ENCODE measurements at places on chromosomes 4 and X.
A peak's percentile ranks its signal among the peaks of the same experiment; 100 is the strongest.

GRCh38 chrX:17525762-17526555 is 151.0 kb downstream of the NHS start:
- no peak for DNase-seq

DNA sequence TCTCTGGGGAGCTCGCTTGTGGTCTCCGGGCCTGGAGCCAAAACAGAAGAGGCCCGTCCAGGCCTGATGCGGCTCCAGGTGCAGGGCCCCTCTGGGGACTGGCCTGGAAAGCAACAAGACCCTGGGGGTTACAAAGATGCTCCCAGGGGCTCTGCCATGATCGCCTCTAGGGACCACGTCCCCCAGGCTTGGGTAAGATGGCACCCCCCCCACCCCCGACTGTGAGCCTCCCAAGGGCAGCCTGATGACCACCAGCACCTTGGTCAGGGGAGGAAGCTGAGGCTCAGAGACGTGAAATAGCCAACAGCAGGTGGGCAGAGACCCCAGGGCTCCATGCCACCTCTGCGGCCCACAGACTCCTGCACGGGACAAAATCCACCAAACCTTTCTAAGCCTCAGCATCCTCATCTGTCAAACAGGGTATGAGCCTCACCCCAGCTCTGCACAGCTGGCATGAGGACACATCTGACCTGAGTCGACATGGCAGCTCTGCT is 25.4 kb downstream of the C4orf50 start:
- no peak for DNase-seq

DNA sequence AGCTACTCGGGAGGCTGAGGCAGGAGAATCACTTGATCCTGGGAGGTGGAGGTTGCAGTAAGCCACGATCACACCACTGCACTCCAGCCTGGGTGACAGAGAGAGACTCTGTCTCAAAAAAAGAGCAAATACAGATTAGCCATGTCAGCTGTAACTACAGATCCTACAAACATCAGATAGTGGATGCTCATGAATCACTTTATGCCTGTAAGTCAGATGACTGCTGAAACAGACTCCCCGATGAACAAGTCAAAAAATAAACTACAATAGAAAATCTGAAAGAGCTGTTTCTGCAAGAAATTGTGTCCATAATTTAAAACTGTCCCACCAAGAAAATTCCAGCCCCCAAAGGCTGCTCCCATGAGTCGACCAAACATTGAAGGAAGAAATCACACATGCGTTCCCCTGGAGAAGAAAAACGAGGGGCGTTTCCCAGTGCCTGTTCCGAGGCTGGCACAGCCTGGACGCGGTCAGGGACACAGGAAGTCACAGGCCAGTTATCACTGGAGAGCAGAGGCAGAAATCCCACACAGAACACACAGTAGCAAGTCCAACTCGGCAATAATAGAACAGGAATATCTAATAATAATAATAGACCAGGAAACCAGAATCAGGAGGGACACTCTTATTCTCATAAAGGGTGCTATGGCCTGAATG is 30.0 kb upstream of the GTPBP6 start:
- DNase-seq: no peak

GRCh38 chrX:129525162-129525561 is 1.9 kb upstream of the SMARCA1 start:
- no peak for DNase-seq

- DNase-seq: no peak
Observed at GRCh38 chr4:188942606-188943005, 803.4 kb downstream of the TRIML1 start.

DNA sequence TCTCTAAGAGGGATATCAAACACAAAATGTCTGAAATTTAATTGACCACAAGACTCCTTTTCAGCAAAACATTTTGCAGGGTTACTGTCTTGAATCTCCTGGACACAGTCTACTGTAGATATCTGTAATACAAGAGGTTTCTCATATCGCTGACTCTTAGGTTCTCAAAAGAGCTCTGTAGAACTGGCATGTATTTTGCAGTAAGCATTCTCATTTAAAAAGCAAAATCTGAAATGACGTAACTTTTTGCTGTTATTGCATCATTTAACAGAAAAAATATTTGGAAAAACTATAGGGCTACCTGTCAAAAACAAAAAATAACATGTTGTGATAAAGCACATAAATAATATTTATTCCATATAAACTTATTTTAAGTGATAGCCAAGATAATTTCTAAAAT is 114.2 kb downstream of the CDS1 start:
- DNase-seq: no peak

DNA sequence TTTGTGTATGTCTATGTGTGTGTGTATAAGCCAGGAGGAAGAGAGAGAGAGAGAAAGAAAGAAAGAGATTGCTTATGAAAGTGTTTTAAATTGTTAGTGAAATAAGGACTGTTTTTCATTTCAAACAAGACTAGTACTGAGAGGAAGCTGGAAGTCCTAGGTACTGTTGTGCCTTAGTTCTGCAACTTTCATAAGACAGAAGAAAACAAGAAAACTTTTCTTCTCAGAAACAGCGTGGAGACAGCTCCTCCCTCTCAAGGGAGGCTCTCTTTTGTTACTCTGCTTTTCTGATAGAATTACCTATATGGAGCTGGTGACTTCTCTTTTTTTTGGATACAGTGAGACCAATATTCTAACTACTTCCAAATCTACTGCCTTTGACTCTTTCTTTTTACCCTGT is 62.5 kb downstream of the BANK1 start:
- no peak for DNase-seq

- no peak for DNase-seq
Observed at GRCh38 chr4:165720411-165721082, 152.5 kb upstream of the TLL1 start.

DNA sequence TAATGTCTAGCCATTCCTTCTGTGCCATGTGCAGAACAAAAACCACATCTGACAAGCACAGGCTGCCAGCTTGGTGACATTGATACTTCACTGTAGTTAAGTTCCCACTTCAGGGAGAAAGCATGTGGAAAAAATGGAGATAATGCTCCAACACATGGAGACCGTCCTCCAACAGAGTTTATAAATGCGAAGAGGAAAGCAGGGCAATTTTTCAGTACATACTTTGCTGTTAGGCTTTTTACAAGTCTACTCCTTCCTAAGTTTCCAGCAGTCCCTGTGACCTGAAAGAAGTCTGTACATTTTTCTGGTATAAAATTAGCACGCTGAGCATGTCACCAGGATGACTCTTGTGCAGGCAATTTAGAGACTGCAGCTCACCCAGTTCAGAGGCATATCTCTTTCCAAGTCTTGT is 766.9 kb upstream of the IGFBP7 start:
- DNase-seq: no peak

- peak; percentile 55 for DNase-seq
Observed at GRCh38 chr4:152512483-152512882, 23.4 kb downstream of the FBXW7 start.

- no peak for DNase-seq
Observed at GRCh38 chrX:13515211-13515930, 54.0 kb upstream of the EGFL6 start.

DNA sequence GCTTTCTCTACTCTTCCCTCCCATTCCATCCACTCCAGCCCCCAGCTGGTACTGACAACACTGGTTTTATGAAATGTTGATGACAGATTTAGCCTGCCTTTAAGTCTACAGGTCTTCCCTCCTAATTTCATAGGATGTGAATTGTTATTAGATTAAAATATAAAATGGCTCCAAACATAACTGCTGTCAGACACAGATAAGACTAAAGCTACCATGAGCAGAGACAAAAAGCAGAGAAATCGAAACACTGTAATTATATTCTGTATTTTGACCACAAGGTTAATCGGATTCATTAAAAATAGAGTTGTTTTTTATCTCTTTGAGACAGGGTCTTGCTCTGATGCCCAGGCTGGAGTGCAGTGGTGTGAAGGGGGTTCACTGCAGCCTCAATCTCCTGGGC is 28.3 kb downstream of the SEC24D start:
- no peak for DNase-seq

DNA sequence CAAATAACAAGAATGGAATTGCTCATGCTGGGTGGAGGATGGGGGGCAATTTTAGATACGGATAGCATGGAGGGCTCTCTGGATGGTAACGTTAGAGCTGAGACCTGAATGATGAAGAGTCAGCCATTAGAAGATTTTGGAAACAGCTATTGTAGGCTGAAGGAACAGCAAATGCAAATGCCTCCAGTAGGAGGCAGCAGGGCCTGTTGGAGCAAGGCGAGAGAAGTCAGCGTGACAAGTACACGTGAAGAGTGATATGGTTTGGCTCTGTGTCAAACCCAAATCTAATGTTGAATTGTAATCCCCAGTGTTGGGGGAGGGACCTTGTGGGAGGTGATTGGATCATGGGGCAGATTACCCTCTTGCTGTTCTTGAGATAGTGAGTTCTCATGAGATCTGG is 59.3 kb upstream of the SOD3 start:
- DNase-seq: peak; percentile 20

DNA sequence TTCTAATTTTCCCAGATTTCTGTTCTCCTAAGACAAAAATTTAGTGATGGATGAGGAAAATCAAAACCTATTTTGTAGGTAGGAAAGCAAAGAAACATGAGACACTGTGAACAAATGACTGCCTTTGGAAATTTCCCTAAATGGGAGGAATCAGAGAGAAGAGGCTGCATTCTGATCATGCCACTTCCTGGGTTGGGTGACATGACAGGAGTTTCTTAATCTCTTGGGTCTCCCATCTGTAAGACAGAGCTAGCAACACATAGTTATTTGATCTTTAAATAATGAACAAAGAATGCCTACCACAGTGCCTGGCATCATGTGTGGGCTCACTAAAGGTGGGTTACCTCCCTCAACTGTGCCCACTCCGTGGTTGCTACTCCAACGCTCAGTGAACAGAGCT is 57.1 kb downstream of the CCDC149 start:
- no peak for DNase-seq

DNA sequence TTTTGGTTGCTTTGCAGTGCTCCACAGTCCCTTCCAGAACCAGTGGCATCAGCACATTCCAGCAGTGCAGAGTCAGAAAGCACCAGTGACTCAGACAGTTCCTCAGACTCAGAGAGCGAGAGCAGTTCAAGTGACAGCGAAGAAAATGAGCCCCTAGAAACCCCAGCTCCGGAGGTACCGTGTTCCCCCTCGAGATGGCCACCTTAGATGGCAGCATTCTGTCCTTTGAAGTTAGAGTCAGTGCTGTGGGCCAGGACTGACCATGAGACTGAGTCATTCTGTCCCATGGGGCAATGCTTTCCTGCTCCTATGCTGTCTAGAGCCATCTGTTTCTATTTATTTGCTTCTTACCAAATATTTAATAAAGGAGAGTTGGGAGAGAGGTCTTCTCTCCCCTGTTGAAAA is 112.3 kb downstream of the KLHL8 start:
- no peak for DNase-seq
